ENCODE measurements at places on chromosomes 7 and 10.
A peak's percentile ranks its signal among the peaks of the same experiment; 100 is the strongest.

GRCh38 chr7:43139137-43139536 lies 26.7 kb downstream of the HECW1 start:
- DNase-seq: no peak

DNA sequence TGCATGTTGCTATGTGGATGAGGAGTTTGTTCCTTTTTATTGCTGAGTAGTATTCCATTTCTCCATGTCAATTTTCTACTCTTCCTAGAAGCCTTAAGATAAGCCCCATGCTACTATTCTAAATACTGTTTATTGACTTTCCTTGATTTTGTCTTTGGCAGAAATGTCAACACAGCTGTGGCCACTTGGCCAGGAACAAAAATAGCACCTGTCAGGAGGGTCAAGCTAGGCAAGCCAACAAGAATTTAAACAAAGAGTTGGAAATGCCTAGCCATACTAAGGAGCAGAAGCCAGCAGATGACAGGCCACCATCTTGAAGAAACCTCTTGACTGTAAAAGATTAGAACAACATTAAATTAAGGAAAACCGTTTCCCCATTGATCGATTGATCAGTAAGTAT lies 34.7 kb downstream of the JAZF1 start:
- no peak for DNase-seq

DNA sequence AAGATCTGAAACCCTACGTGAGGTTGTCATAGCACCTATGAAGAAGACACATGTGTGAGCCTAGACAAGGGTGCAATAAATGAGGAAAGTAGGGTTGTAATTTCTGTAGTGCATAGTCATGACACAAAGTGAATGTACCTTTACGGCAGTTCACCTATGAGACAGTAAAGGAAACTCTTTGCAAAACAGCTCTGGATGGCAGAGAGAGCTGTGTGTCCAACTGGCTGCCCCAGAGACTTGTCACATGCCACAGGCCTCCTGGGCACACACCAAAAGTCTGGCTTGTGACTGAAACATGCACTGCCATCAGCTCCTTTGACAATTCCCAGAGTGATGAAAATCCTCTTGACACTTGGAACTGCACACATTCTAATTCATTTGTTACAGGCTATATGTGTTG lies 90.7 kb upstream of the NAMPT start:
- no peak for DNase-seq

DNA sequence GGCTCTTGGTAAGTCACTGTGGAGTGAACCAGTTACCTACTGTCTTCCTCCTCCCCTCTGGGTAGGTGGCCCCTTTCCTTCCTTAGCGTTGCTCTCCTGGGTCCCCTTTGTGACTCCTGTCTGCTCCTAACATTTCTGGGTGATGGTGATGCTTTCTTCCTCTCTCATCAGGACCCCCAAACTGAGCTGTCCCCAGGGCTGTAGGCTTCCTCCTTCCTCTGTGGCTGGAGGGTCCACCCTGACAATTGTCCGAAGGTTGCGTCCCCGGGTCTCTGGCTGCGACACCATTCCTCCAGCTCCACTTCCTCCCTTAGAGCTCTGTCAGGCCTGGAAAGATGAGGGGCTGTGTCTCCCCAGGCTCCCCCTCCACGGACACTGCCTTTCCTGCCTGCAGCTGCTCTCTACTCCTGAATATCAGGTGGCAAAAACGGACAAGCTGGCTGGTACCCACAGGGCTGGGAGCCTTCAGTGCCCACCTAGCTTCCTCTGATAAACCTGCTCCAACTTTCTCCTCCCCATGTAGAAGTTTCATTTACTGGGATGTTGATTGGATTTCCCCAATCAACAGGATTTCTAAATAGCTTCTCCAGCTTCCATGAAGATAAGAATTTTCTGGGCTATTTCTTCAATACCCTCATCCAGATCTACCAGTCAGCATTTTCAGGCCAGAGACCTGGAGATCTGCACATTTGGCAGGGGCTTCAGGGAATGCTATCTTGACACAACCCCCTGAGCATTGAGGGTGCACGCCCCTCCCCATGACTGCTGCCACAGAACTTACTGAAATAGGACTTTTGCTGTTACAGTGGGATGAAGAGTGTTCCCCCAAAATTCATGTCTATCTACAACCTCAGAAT lies 506.5 kb downstream of the TCERG1L start:
- no peak for DNase-seq

GRCh38 chr10:46546591-46547540 lies 9.6 kb downstream of the GPRIN2 start:
- peak; percentile 1 for DNase-seq

- no peak for DNase-seq
Observed at GRCh38 chr10:65950075-65950474, 975.8 kb upstream of the LRRTM3 start.

- no peak for DNase-seq
Observed at GRCh38 chr7:15916681-15917380, 230.3 kb upstream of the MEOX2 start.

Data from stimulated activated CD4-positive, alpha-beta T cell treated with anti-CD3 and anti-CD28 coated beads, Interleukin-4, amount 100 ng/mL, for 4 hours (primary cell).